Suppressor macrophage (primary cell): ENCODE measurements at places on chromosomes 5 and 9.

DNA sequence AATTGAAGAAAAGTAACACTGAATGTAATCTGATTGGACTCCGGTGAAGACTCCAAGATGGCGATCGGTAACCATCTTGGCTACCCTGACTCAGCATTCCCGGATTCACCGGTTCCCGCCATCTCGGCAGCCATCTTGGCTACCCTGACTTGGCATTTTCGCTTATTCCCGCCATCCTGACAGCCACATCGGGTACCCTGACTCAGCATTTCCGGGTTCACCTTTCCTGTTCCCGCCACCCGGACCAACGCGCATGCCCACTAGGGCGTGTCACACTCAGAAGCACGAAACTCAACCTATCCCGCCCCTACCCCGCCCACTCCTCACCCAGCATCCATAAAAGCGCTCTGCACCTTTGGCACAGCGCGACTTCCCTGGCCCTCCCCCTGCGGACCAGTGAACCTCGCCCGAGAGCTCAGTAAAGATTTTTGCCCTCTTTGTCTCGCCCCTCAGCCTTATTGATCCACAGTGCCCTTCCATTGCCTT lies 17.2 kb downstream of the SPTLC1 start:
- DNase-seq, result peak; percentile 50

DNA sequence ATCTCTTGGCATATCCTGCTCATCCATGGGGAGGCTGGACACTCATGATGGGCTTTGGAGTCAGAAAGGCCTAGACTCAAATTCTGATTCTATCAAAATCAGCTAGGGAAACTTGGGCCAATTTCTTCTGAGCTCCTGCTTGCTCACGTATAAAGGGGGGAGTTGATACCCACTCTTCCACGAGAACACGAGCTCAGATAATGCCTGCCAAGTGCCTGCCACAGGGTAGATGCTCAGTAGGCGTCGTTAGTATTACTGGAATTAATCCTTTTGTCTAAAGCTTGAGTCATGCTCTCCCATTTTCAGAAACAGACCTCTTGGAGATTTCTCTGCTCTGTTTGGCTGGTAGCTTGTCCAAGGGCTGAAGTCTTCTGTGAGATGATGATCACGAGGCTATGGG lies 238.3 kb upstream of the MVB12B start:
- no peak for DNase-seq

GRCh38 chr9:127791085-127791484 lies 5.3 kb downstream of the CDK9 start:
- DNase-seq, result no peak

DNA sequence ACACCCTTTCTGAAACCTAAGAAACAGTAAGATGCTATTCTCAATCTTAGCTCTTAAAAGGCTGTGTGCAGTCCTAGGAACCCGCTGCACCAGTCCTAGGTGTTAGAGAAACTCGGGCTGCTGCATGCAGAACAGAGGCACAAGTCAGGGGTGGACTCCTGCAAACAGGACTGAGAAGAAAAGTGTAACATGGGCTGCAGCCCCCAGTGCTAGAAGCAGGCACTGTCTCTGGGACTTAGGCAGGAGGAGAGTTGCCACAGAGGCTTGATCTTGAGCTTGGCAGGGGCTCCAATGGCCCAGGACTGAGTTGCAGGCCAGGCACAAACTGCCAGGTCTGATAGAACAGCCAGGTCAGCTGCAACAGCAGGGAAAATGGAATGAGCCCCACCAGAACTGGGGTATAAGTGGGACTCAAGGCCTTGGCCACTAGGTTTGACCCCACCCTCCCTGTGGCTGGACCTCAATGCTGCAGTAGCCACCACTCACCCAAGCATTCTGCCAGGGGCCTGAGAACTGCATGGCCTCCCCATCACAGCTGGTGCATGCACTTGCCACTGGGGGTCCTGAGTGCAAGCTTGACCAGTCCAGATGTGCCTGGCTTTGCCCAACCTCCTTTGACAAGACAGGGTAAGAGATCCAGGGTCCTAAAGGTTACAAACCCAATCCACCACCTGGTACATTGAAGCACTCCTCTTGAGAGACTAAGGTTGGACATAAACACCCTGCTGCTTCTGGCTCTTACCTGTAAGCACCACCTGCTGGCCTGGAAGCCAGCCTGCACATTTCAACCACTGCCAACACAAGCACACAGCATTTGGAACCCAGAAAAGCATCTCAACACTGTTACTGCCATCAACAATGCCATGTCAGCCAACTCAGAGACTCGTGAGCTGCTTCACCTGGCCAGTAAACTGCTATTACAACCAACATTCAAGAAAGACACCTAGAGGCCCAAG lies 103.3 kb downstream of the FBXL17 start:
- no peak for DNase-seq

GRCh38 chr9:92504881-92505280 lies 22.6 kb upstream of the ASPN start:
- DNase-seq, result no peak

DNA sequence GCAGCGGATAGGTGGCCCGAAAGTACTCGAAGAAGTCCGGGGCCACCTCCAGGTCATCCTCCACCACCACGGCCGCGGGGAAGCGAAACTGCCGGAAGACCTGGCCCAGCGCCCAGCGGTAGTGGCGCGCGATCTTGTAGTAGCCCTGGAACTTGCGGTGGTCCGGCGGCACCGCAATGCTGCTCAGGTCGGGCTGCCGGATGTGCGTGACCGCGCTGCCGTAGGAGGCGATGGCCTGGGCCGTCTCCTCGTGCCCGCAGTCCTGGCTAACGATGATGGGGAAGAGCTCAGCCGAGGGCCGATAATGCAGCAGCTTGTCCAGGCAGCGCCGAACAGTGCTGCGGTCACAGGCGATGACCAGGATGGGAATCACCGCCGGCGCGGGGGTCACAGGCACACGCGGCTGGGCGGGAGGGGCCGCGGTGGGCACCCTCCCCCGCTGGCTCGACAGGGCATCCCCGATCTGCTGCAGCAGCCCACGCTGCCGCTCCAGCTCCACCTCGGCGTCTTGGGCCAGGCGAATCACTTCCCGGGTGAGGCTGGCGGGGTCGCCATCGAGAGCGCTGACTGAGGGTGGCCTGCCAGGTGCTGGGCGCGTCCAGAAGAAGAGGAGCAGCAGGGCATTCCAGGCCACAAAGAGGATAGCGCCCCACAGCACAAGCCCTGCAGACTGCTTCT lies 10.2 kb downstream of the MGAT1 start:
- no peak for DNase-seq

GRCh38 chr5:54713923-54714581 lies 196.5 kb downstream of the SNX18 start:
- no peak for DNase-seq

GRCh38 chr5:29161399-29162291 lies 2031.8 kb upstream of the CDH6 start:
- no peak for DNase-seq

- no peak for DNase-seq
Observed at GRCh38 chr5:16666130-16666882, 49.5 kb upstream of the RETREG1 start.

GRCh38 chr5:138305797-138306196 lies 25.8 kb downstream of the CDC25C start:
- DNase-seq, result no peak

DNA sequence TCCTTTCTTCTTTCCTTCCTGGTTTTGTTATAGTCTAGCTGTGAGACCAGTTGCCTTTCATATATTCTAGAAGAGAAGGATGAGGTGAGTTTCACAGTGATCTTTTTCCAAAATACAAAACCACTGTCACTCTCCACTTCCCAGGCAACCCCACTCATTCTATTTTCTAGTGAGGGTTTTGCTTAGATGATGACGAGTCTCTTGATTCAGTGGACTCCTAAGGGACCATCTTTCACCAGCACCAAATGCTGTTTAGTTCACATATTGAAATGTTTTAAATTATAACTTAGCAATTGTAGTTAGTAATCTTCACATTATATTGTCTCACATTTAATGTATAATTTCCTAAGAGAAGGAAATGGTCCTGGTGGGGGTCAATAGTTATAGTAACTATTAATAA lies 25.2 kb downstream of the PIK3R1 start:
- DNase-seq, result no peak

DNA sequence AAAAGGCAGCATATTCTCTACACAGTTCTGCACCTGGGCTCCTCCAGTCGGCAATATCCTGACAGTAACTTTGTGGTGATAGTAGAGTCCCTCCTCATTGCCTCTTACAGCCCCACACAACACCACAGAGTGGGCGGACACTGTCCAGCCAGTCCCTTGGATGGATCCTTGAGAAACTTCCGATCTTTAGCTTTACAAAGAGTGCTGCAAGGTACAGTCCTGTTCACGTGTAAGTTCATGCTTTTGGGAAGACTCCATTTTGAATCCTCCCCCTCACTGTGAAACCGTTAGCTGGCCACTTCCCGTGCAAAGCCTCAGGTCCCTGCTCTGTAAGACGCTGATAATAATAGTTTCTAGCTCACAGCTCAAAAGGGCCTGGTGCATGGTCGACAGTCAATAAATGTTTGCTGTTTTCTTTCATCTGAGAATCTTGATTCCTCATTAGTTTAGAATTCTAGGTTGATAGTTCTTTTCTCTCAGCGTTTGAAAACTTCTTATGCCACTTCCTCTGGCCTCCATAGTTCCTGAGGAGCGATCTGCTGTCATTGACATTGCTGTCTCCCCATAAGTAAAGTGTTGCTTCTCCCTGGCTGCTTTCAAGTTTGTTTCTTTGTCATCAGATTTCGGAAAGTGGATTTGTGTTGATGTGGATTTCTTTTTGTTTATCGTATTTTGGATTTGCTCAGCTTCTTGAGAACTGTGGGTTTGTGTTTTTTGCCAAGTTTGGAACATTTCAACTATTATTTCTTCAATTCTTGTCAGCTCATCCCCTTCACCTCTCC lies 82.9 kb downstream of the COL23A1 start:
- no peak for DNase-seq

GRCh38 chr5:133467335-133467779 lies 145.0 kb downstream of the FSTL4 start:
- DNase-seq, result no peak

DNA sequence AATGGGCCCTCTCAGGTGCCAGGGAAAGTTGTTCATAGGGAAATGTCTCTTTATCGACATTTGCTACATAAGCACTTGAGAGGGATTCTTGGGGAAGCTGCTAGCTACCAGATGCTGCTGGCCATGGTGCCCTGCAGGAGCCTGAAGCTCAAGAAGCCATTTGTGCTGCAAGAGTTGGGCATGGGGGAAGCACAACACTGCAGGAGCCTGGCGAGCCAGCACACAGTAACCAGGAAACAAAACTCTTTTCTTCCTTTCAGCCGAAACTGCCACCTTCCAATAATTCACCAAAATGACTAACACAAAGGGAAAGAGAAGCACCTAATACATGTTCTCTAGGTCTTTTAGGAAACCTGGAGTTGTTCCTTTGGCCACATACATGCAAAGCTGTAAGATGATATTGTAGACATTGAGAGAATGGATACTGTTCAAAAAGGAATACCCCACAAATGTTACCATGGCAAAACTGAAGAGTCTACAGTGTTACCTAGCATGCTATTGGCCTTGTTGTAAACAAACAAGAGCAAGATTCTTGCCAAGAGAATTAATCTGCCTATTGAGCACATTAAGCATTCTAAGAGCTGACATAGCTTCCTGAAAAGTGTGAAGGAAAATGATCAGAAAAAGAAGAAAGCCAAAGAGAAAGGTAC lies 26.1 kb upstream of the LARP1 start:
- DNase-seq, result no peak

DNA sequence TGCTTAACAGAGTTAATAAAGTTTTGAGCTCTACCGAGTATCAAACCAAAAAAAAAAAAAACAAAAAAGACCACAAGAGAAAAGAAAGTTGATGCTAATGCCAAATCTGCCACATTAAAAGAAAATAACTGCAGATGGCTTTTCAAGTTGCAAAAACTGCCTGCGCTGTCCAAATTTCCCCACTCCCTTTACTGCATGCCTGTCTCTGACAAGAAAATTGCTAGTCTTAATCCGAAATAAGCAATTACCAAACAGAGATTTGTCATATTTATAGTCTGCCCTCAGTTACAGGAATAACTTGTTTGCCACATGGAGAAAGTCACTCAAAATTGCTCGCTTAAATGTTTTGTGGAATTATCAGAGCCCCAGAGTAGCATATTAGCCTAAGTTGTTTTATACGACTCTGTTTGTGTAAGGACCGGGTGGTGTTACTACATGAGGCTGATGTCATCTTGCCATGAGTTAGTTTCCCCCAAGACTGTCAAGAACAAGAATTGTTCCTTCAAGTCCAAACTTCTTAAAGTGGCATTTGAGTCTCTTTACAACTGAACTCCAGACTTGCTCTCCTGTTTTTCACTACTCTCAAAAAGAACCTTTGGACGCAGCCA lies 160.9 kb downstream of the CEP120 start:
- no peak for DNase-seq

- DNase-seq, result no peak
Observed at GRCh38 chr5:56340196-56340980, 107.3 kb upstream of the ANKRD55 start.

DNA sequence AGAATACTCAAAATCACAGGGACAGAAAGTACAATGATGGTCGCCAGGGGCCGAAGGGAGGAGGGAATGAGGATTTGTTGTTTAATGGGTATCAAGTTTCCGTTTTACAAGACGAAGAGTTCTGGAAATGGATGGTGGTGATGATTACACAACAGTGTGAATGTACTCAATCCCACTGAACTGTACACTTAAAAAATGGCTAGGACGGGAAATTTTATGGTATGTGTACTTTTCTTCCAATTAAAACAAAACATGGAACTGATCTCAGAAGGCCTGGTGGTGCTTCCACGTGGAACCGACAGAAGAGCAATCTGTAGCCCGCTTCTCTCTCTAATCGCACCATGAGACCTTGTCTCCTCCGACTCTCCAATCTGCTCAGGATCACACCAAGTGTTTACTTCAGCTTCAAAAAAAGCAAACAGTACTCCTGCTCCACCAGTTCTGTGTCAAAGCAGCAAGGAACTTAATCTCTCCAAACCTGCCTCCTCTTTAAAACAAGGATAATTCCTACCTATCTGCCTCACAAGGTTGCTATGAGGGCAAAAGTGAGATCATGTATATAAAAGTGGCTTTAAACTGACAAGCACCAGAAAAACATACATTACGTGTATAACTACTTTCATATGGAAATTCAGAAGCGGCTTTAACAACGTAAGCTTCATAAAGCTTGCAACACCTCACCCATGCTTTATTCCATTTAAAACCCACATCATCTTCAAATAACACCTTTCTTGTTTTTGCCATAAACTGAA lies 2.1 kb downstream of the ECPAS start:
- DNase-seq, result no peak

DNA sequence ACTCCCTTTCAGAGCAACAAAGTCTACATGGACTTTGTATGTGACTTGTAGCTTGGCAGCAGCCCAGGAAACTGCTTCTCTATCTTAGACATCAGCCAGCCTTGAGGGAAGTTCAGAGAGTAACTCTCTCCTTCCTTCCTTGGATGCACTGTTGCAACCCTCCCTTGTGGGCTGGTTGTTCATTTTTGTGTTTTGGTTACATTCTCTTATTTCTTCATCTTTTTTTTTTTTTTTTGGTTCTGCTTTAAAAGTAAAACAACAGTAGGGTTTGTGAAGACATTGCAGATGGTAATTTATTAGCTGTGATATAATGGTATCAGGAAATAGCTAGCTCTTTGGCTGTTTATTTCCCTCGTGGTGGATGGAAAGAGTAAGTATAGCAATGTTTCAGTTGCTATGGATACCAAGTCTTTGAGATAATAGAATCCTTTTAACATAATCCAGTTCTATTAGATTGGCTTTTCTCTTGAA lies 97.9 kb upstream of the MAMDC2 start:
- peak; percentile 93 for DNase-seq

- no peak for DNase-seq
Observed at GRCh38 chr9:472479-473075, 257.9 kb downstream of the DOCK8 start.
